ENCODE measurements at places on chromosomes 3 and 15.
A peak's percentile ranks its signal among the peaks of the same experiment; 100 is the strongest.

- DNase-seq = no peak
These were observed 41.1 kb upstream of the NDUFB4 start for GRCh38 chr3:120554812-120555606.

- DNase-seq = peak; percentile 64
These were observed 581 bp downstream of the SH3BP5 start for GRCh38 chr3:15331606-15332404.

DNA sequence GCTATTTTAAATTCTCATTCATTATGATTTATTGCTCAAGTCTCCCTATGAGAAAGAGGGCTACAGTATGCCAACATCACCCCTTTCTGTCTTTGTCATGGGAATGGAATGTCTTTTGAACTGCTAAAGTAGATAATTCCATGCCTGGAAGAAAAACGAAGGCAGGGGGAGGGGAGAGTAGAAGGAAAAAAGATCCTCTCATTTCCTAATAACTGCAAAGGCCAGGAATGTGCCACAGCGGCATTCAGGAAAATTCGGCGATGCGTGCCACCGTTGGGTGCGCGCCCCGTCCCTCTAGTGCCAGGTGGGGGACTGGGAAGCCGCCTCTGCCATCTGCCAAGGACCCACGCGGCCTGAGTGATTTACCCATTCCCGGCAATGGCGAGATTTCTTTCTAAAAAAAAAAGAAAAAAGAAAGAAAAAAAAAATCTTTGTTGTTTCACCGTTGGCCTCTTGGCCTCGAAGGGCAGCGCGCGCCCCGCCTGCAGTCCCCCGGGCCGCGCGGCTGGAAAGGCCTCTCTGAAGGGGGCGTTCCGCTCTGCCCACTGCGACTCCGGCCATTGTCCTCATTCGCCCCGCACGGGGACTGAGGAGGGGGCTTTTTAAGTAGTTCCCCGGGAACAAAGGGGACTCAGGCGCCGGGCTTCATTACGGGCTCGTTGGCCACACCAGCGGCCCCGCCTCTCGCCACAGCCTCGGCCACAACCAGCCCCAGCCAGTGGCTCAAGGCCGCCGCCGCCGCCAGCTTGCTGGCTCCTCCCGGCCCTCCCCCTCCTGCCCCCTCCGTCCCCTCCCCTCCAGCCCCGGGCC lies 54.5 kb downstream of the CPN2 start:
- no peak for DNase-seq

DNA sequence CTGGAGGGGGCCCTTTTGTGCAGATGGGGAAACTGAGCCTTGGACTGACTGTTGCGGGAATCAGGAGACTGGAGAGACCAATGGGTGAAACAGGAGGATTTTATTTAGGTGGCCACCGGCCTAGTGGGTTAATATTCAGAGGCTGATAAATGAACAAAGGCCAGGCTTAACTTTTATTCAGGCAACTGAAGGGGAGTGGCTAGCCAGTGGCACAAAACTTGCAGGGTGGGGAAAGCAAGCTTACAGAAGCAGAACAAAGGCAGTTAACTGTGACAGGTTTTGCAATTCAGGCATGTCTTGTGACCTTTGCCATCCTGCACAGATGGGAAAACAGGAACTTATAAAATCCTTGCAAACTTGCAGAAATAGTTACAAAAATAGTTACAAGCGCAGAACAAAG lies 24.9 kb upstream of the ACAD9 start:
- DNase-seq = no peak

DNA sequence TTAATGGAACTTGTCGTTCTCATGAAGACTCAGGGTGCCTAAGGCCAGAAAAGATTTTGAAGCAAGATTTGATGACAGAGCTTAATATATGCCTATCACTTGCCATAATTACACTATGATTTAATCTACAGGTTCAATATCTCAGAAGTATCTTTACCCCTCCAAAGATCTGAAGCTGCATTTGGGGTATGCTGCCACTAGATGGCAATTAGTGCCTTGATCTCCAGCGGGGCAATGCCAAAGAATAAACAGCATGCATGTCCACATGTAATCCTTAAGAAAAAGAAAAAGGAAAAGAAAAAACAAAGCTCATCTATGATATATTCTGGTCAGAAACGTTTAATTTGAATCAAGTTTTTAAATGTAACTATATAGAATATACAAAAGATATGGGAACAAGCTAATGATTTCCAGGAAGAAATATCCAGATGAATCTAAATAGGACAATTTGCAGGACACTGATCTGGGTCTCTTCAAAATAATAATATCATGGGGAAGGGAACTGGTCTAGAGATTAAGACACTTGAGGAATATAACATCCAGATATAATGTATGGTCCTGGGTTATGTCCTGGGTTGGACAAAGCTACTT lies 55.0 kb upstream of the SOX14 start:
- no peak for DNase-seq

DNA sequence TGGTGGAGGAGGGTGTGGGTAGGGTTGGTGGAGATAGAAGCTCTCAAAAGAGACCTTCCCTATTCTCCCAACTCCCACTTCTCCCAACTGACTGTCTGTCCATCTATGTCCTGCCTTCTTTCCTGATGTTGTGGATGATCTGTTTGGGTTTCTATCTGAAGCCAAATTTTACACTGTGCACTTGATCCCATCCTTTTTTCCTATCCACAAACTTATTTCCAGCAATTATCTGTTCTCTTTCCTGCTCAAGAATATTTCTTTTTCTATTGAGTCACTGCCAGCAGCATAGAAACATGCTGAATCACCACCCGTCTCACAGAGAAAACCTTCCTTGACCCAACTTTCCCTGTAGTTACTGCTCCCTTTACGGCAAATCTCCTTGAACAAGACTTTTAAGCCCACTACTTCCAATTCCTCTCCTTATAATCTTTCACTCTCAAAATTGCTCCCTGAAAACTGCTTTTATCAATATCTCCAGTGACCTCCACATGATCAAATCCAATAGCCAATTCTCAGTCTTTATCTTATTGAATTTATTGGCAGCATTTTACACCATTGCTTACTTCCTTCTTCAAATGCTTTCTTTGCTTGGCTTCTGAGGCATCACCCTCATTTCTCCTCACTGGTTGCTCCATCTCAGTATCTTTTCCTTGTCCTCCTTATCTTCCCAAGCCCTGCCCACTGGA lies 141.2 kb upstream of the SLC7A14 start:
- DNase-seq = no peak

GRCh38 chr3:184911570-184911969 lies 99.6 kb downstream of the VPS8 start:
- no peak for DNase-seq

DNA sequence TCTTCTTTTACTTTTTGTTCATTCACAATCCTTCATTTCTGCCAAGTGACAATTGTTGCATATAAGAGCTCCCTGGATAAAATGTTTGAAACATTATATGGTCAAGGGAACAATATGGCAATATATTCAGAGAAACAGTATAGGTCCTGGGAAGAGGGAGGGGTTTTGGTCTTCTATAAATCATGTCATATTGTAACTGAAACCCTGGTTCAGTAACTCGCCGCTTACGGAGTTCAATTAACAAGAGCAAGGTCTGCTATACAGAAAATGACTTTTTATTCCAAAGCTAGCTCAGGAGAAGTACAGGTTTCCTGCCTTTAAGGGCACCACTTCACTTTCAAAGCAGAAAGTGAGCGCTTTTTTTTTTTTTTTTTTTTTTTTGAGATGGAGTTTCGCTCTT lies 522.1 kb upstream of the TGFBR2 start:
- DNase-seq = no peak

GRCh38 chr3:183085634-183086390 lies 13.5 kb downstream of the MCCC1 start:
- no peak for DNase-seq

DNA sequence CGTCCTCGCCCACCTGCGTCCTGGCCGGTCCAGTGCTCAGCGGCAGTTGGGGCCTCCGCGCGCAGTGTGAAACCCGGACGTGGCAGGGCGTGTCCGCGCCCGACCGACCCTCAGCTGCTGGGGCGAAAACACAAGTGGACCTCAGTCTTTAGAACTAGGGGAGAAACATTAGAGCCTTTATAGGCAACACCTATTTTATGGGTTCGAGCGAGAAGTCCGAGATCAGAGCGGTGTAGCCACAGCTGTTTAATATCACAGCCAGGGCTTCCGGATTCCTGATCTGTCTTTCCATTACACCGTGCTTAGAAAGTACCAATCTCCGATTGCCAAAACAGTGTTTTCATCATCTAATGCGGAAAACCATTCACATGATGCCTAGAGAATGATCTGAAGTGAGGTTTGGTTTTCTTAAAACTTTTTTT lies 506 bp downstream of the RAD51 start:
- no peak for DNase-seq

- no peak for DNase-seq
These were observed 103.7 kb upstream of the TGFBR2 start for GRCh38 chr3:30502742-30503073.

DNA sequence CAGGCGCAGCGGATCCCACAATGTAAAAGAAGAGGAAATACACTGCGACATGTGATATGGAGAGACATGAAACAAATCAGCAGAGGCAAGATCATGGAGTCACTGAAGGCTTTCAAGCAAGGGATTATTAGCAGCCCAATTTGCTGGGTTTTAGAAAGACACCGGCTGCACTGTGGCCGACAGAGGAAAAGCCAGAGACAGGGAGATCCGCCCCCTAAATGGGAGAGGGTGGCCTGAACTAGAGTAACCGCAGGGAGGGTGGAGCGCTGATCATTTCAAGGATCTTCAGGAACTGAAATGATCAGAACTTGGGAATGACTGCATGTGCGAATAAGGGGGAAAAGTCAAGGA lies 612 bp upstream of the C15orf40 start:
- DNase-seq = no peak

- DNase-seq = no peak
These were observed 79.4 kb upstream of the CNTN3 start for GRCh38 chr3:74693696-74694393.

- DNase-seq = no peak
These were observed 7.0 kb downstream of the CHST14 start for GRCh38 chr15:40477642-40478327.

DNA sequence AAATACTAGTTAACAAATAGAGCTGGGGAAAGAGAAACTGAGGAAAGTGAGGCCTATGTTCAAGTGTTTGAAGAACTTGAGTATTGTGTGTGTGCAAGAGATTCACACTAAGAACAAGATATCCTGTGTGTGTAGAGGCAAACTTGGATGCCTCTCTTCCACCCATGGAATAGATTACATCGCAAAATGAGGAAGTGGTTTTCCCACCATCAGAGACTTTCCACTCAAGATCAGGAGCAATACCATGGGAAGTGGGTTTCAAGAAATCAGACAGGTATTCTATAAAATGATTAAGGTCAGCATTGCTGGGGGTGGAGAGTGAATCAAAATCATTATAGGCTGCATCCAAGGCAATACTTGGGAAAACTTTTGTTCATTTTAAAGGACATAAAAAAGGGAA lies 308.0 kb downstream of the FGF12 start:
- no peak for DNase-seq

DNA sequence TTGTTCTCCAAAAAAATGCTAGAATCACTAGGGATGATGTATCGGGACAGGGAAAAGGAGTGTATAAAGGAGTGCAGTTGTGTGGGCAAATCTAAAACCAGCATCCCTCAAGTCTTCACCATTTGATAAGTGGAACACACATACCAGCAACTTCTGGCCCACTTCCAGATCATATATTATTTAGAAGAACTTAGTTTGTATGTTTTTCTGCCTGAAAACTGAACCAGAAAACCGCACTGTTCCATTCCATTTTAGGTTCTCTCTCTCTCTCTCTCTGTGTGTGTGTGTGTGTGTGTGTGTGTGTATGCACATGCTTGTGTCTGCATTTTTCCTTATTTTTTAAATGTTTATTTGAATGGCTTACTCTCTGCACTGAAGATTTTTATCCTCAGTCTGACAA lies 93.5 kb downstream of the SERPINI1 start:
- no peak for DNase-seq

DNA sequence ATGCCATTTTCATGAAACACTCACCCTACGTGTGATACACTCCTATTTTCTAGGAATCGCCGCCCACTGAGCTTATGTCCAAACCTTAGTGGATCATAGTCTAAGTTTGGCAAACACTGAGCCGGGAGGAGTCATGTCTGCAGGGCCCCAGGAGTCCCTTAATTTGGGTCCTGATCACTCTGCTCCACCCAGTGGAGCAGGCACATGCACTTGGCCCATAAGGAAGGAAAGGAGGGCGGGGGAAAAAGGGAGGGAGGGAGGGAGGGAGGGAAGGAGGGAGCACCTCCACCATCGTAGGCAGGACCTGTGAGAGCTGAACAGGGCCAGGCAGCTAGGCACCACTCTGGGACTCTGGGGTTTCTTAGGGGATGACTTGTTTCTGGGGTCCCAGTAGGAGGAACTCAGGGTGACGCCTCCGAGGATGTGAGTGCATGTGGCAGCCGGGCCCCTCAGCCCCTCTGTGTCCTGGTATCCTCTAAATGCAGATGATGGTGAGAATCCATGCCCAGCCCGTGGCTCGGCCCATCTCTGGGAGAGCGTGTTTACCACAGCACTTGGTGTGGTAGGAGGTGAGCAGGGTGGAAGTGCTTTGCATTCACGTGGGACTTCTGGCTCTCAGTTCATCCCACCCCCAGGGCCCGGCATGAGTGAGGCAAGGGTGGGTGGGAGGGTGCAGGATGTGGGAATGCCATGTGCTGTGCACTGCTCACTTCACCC lies 109.4 kb downstream of the KLF13 start:
- peak; percentile 40 for DNase-seq

DNA sequence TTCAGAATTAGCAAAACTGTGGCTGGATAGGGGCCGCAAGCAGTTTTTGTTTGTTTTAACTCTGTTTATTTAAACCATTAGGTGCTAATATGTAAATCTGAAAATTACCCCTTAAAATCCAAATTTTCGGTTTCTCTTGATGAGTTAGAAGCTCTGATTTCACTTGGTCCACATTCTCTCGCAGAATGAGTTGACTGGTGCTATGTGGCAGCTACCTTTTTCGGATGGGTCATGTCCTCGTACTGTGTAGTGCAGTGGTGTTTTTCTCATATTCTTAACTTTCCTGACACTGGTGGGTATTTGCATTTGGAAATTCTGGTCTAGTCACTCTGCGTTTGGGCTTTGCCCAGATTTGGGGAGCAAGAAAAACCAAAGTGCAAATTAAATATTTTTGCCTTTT lies 87.1 kb downstream of the DIPK2A start:
- no peak for DNase-seq

DNA sequence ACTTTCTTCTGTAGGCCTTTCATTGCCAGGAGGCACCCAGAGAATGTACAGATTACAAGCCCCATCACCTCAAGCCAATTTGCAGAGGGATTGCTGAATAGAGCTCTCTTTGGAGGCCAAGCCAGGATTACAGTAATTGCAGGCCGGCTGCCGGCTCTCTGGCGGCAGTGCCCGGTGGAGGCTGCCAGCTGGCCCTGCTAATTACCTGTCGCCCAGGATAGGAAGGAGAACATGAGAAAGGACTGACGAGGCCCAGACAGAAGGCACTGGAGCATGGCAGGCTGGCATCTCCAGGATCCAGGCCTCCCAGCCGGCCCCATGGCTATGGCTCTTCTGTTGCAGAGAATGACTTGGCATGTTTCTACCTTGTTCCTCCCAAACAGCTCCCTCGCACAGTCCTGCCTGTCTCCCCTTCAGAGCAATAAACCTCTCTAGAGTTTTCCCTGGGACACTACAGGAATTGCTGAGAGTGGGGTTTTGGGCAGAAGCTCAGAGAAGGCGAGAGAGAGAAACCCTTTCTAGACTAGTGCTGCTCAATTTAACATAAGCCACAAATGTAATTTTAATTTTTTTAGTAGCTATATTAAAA lies 273.6 kb upstream of the PROK2 start:
- no peak for DNase-seq
